ENCODE measurements at places on chromosomes 6 and 20.

- no peak for DNase-seq
Measured at GRCh38 chr20:41030531-41031242, 2.1 kb downstream of the TOP1 start.

- no peak for DNase-seq
Measured at GRCh38 chr6:131768964-131769363, 38.9 kb upstream of the ENPP1 start.

- no peak for DNase-seq
Measured at GRCh38 chr20:64065974-64066343, 3.0 kb downstream of the TCEA2 start.

DNA sequence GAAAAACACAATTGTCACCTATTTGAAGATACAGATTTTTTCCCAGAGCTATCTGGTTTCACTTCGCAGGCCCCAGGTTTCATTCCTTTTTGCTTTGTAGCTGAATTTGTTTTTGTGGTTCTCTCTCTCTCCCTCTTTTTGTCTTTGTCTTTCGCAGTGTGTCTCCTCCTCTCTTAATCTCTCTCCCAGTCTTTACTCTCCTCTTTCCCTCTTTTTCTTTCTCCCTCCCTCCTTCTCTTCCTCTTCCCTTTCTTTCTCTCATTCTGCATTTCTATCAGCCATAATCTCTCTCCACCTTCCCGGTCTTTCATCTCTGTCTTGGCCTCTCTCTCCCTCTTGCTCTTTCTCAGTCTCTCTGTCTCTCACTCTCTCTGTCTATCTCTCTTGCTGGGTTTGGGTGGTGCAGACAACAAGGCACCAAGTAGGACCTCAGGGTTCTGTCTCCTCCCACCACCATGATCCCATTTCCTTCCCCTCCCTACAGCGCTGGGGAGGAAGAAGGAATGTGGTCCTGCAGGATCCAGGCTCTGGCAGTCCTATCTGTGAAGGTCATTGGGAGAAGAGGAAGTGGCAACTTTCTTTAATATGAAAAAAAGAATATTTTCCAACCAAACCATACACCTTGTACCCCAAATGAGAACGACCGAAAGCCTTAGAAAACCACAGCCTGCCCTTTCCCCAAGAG is 63.2 kb downstream of the BANF2 start:
- DNase-seq = no peak

GRCh38 chr6:39420300-39421265 is 98.1 kb upstream of the KCNK16 start:
- DNase-seq = no peak

DNA sequence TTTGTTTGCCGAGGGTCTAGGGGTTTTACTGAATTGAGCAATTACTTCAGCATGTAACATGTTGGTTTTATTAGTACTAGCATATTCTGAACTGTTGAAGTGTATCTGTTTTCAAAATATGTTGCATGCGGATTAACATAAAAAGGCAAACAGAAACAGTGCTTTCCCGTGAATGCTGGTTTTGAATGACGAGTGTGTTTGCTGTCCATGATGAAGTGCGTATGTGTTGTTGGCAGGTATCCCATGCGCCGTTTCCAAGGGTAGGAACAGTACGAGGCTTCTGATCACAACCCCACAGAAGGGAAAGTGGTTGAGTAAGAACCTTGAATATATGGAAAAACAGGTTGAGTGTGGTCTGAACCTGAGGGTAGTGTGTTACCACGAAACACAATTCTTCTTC is 232.9 kb downstream of the SAMD5 start:
- peak; percentile 83 for DNase-seq

DNA sequence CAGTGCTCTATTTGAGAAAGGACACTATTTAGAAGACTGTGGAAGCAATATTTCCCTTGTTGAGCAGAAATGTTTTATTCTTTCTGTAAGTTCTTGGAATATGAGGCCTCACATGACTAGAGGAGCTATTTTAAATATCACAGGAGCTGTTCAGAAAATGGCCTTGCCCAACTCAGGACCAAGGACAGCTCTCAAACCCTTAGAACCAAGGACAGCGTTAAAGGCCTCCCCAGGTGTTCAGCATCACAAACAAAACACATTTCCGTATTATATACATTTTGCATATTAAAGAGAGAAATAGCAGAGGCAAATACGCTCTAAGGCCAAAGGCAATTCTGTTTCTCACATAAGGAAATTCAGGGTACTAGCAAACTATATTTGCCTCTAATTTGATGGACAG is 631.4 kb downstream of the CDH26 start:
- no peak for DNase-seq

DNA sequence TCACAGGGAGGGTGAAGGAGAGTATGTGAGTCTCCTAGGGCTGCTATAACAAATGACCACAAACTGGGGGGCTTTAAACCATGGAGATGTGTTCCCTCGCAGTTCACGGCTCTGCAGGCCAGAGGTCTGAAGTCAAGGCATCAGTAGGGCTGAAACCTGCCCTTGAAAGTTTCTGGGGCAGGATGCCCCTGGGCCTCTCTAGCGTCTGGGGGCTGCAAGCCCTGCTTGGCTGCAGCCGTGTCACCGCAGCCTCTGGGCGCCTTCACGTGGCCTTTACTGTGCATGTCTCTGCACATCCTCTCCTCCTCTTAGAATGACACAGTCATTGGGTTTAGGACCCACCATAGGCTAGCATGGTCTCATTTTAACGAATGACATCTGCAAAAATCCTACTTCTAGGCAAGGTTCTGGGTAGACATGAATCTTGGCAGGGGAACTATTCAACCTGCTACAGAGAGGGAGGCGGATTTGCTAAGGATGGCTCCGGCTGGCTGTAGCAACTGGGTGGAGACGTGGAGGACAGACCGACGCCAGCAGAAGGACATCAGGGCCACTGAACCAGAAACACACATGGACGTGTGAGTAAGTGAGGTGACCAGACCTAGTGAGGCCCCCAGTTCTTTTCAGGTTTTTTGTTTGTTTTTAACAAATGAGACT is 58.6 kb downstream of the PHACTR3 start:
- DNase-seq = no peak

DNA sequence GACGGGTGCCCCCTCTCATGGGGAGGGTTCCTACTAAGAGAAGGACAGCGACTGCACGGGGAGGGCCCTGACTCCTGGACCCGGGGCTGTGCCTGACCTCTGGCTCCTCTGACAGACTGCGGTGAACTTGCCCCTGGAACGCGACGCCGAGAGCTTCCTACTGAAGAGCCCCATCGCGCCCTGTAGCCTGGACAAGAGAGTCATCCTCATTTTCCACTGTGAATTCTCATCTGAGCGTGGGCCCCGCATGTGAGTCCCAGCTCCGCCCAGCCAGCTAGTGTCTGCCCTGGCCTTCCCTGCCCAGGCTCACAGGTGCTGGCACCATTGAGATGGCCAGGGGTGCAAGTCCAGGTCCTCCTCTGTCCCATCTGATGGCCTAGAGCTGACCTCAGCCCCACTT is 7.2 kb downstream of the CDC25B start:
- DNase-seq = no peak
